Upper lobe of right lung (tissue), 1 donor: ENCODE measurements at places on chromosomes 13 and 19. TPM values are rescaled to one million over a fixed set of nuclear protein-coding genes. Genes with fewer than 3 reads are reported as not detected.

The PCDH20 gene
- total RNA-seq: 6.3 TPM

The FSD1 gene
- total RNA-seq: 1.5 TPM

The ARRDC2 gene
- 82.7 TPM for total RNA-seq

The INSL3 gene
- not detected for total RNA-seq

The CLEC17A gene
- total RNA-seq: not detected

The AZU1 gene
- total RNA-seq: 0.75 TPM

The B3GNT3 gene
- total RNA-seq: 2.1 TPM

The PLIN5 gene
- total RNA-seq: 17.2 TPM

The AKT1S1 gene
- 29.4 TPM for total RNA-seq

The ZNF493 gene
- 29.4 TPM for total RNA-seq

DNA sequence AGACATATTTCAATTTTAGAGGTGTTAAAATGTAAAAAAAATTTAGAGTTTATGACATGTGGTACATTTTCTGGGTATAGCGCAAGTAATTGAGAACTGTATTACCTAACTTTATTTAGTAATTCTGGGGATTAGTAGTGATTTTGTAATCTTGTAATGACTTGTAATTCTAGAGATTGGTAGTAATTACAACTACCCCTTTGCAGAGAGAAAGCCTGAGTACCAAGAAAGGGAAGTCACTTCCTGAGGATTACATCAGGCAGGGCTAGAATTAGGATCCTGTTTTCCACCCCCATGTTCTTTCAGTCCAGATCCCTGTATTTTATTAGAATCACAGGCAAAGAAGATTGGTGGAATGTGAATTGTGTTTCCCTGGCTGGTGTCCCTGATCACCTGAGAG lies 274.9 kb downstream of the KCNRG start:
- DNase-seq: no peak

DNA sequence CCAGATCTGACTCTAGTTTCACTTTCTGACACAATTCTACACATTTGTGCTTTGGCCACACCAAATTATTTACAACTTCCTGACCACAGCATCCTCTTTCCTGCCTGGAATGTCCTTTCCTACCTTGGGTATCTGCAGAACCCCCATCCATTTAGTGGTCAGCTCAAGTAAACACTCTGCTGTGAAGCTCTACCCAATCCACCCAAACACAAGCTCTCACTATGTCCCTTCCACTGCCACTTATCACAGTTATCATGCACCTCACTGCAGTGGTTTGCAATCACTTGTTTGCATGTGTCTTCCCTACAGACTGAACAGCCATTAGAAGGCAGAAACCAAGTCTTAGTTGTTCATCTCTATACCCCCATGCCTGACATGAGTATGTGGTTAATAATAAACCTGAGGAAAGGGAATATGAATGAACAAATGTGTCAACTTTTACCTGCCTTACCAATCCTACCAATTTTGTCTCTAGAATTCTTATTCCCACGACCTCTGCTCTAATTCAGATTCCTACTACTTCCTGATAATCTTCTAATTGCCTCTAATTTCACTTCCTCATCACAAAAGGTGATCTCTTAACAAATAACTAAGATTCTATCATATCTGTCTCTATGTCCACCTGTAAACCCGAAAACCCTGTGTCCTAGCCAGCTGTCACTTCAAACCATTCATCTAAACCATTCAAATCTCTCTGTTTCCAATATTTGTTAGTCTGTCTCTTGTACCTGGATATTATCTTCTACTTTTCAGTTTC lies 25.1 kb downstream of the LNX2 start:
- DNase-seq: no peak

DNA sequence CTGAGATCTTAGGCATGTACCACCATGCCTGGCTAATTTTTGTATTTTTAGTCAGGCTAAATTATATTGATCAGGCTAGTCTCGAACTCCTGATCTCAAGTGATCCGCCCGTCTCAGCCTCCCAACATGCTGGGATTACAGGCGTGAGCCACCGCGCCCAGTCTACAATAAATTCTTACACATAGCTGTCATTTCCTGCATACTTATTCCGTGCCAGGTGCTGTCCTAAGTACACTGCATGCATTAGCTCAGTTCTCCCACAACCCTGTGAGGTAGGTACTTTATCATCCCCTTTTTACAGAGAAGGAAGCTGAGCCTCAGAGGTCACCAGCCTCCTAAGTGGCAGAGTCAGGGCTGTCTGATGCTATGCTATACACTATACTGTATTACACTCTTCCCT lies 7.2 kb upstream of the RHPN2 start:
- no peak for DNase-seq

DNA sequence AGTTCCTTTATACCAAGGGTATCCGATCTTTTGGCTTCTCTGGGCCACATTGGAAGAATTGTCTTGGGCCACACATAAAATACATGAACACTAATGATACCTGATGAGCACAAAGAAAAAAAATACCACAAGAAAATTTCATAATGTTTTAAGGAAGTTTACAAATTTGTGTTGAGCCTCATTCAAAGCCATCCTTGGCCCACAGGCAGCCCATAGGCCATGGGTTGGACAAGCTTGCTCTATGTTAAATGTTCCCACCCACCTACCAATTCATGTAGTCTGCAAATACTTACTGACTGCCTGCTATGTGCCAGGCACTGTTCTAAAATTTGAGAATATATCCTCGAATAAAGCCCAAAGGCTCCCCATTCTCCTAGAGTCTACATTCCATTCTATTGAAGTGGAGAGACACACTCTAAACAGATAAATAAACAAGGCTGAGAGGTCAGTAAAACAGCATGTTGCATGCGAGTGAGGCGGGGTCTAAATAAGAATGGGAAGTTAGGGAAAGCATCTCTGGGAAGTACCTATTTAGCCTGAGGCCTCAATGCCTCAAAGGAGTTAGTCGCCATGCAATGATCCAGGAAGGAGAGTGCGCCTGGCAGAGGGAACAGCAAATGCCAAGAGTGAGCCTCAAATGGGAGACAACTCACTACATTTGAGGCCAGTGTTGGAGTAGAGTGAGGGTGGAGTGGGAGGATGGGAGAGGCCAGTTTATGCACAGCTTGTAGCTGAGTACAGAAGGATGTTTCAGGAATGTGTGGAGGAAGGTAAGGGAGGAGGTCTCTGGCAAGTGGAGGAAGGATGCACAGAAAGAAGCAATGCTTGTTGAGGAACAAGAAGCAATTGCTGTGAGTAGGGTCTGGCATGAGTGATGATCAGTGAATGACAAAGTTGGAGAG lies 52.5 kb upstream of the CLDN10 start:
- DNase-seq: no peak

DNA sequence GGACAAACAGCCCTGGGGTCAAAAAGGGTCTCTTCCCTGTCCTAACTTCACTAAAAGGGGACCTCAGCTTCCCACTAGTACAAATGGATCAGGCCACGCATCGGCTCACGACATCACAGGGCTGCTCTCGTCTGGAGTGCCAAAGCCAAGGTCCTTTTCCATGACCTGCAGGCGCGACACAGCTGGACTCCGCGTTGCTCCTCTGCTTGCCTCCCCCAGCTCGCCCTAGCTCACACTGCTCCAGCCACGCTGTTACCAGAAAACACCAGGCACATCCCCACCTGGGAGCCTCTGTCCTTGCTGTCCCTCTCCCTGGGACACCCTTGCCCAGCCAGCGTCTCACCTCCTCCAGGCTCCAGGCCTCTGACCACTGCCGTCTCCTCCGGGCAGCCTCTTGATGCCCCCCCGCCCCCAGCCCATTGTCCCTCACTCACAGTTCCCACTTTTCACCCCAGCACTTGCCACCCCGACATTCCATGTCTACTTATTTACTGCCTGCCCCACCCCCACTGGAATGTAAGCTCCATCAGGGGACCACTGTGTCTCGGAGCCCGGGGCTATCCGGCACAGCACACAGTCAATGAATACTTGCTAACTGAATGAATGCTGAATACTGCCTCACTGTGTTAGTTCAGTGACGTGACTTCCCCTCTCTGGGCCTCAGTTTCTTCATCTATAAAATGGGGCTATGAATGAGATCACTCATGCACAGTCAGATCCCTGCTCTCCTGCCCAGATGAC lies 20.7 kb downstream of the AKT2 start:
- no peak for DNase-seq

GRCh38 chr19:14442891-14443631 lies 10.0 kb downstream of the PKN1 start:
- DNase-seq: no peak

DNA sequence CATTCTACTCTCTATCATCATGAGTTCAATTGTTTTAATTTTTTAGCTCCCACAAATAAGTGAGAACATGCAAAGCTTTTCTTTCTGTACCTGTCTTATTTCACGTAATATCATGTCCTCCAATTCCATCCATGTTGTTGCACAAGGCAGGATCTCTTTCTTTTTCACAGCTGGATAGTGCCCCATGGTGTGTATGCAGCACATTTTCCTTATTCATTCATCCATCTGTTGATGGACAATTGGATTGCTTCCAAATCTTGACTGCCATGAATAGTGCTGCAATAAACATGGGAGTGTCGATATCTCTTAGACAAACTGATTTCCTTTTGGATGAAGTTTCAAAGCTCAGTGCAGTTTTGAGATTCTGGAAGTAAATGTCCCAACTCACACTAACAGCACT lies 326.9 kb downstream of the FGF9 start:
- DNase-seq: no peak

DNA sequence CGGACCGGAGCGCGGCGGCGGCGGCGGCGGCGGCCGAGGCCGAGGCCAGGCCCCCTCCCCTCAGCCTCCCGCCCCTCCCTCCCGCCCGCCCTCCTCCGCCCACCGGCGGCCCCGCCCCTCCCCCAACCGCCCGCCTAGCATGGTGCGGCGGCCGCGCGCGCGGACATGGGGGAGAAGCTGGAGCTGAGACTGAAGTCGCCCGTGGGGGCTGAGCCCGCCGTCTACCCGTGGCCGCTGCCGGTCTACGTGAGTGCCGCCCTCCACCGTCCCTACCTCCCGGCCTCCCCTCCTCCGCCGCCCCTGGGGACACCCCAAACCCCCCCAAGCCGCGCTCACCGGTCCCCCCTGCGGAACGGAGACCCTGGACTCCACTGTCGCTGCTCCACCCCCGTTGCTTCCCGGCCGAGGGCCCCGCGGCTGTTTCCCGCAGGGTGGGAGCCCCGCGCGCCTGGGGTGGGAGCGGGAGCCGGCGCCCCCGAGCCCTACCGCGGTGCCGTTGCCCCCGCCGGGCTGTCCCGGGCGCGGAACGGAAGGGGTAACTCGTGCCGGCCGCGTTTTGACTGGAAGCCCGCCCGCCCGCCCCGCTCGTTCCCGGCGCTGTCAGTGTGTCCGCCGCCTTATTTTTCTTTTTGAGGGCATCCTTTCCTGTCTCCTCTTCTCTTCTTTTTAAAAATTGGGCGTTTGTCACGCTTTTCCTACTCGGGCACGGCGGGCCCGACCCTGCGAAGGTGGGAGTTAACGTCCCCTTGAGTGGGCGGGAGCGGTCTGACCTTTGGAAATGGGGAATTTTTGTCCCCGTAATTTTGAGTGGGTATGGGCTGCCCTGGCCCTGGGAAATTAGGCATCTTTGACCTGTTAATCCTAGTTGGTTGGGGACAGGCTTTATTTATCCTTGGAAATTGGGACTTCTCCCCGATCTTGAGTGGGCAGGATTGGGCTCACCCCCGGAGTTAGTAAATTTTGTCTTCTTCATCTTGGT lies 576 bp downstream of the DOT1L start:
- no peak for DNase-seq

- DNase-seq: peak; percentile 64
Measured at GRCh38 chr19:37989855-37990254, 82.8 kb downstream of the SIPA1L3 start.

DNA sequence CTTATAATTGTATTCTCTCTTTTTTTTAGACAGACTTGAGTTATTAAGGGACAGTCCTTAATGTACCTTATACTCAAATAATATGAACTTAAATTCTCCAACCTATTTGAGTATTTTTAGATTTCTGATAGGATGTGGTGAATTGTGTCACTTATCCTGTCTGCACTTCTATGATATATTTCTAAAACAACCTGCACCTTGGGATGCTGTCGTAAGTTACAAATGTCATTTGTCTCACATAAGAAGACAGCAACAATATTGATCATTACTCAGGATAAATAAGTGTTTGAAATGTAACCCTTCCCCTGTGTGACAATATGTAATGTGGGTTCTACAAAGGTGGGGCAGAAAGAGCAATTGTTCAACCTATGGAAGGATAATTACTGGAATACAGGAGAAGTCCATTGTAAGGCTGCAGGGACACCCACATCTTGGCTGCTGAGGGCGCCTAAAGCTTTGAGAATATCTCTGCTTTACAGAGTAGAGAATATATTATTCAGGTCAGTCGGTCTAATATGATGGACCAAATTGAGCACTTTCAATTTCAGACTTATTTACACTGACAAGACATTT lies 236.9 kb upstream of the PRR20A start:
- no peak for DNase-seq

DNA sequence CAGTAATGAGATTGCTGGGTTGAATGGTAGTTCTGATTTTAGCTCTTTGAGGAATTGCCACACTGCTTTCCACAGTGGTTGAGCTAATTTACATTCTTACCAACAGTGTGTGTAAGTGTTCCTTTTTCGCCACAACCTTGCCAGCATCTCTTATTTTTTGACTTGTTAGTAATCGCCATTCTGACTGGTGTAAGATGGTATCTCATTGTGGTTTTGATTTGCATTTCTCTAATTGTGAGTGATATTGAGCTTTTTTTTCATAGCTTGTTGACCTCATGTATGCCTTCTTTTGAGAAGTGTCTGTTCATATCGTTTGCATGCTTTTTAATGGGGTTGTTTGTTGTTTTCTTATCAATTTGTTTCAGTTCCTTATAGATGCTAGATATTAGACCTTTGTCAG lies 245.0 kb downstream of the MTUS2 start:
- no peak for DNase-seq

DNA sequence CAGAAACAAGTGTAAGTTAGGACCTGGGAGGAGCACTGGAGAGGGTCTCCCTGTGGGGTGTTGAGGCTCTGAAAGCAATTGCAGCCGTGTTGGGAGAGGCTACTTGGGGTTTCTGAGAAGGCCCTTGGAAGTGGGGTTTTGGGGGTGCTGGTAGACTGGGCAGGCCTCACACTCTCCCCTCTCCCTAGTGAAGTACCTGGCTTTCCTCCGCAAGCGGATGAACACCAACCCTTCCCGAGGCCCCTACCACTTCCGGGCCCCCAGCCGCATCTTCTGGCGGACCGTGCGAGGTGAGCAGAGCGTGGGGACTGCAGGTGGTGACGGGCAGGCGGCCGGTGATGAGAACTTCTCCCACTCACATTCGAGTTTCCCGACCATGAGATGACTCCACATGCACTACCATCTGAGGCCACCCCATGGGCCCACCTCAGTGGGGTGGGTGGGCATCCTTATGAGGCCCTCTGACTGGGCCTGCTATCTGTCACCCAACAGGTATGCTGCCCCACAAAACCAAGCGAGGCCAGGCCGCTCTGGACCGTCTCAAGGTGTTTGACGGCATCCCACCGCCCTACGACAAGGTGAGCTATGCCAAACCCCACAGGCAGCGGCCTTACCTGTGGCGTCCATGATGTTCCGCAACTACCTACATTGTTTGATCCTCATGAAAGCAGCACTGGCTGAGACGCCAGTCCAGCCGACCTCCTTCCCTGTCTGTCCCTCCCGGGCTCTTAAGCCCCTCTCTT lies 3.0 kb downstream of the RPL13A start:
- DNase-seq: no peak

DNA sequence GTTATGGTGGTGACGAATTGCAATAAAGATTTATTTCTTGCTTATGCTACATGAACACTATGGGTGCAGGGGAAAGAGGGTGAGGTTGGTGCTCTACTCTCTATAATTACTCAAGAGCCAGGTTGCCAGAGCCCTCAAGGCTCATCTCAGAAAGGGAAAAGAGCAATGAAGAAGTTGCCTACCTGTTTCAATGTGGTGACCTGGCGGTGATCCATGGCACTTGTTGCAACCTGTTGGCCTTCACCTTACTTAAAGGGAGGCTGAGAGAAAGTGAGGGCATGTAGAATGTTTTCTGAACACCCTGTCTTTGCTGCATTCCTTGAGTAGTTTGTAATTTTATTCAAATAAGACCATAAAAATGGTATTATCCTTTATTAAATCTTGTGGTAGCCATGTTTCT lies 394.4 kb downstream of the GPC6 start:
- no peak for DNase-seq
